Putamen (tissue), 1 donor: ENCODE measurements at places on chromosomes 16 and 17.

DNA sequence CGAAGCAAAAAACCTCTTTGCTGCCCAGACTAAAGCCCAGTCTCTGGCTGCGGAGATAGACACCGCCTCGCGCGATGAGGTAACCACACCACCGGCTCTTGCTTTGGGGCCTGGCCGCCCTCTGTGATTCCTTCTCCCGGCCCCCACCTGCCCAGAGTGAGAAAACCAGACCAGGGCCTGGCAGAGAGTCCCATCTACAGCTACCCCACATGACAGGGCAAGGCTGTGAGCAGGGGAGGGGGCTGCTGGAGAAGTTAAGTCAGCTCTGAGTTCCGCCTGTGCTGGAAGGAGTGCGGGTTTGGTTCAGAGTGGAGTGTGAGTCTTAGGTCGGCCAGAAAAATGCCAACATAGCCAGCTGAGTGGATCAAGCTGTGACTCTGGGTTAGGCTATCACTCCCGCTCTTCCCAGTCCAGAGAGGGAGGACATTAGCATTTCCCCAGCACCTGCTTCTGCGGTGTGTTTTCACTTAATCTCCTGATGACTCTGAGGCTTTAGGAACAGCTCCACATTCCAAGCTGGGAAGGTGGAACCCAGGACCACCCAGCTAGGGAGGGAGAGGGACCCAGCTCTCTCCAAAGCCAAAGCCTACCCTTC is 139.0 kb downstream of the RAB11FIP4 start:
- no peak for DNase-seq

DNA sequence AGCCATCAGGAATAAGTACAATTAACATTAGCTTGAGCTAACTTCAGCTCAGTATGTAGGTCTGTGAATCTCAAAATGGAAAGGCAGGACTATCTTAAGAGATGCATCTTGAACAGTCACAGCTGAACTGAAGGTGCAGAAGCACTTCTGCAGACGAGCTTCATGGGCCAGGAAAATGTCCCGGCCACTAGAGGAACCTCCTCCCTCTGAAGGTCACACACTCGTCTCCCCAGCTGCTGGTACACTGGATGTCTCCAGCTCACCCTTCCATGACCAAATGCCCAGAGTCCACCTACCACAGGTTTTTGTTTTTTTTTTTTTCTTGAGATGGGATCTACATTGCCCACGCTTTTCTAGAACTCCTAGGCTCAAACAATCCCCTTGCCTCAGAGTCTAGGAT is 33.2 kb downstream of the WDR59 start:
- DNase-seq = no peak

GRCh38 chr17:1013729-1014090 is 16.8 kb downstream of the TIMM22 start:
- DNase-seq = no peak

- no peak for DNase-seq
Observed at GRCh38 chr16:20740007-20740883, 1.4 kb downstream of the THUMPD1 start.

DNA sequence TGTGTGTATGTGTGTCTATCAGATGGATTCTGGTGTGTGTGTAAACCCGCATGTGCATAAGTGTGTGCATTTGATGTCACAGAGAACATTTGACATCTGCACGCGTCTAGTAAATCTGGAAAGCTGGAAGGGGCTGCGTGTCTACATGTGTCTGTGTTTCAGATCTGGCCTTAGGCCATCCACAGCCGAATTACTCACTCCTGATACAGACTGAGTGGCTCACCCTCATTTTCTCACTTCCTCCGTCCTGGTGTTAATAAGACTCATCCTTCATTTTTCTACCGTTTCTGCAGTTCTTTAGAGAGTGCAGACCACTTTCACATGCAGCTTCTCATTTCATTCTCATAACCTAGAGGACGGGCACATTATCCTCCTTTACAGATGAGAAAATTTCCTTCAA is 491.6 kb downstream of the CDH13 start:
- no peak for DNase-seq

DNA sequence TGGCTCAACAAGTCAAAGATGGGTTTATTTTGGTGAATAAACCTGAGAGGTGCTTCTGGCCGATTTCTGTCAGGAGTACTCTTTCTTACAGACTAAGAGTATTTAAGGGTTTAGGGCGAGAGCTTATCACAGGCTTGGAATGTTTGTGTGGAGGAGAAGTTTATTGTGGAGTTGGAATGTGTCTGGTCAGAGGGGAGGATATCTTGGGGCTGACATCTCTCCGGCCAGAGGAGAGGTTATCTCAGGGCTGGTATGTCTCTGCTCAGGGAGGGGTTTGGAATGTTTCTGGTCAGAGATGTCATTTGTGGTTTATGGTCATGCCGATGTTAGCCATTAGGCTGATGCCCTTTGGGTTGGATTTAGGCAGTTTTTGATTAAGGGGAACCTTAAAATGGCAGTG is 236.4 kb upstream of the EEF2KMT start:
- DNase-seq = no peak

- peak; percentile 29 for DNase-seq
Observed at GRCh38 chr17:732067-732901, at the start of gene TLCD3A. Gene TLCD3A (plus strand): TSS chr17:732596. CDS start chr17:732648, 52 bp downstream.

DNA sequence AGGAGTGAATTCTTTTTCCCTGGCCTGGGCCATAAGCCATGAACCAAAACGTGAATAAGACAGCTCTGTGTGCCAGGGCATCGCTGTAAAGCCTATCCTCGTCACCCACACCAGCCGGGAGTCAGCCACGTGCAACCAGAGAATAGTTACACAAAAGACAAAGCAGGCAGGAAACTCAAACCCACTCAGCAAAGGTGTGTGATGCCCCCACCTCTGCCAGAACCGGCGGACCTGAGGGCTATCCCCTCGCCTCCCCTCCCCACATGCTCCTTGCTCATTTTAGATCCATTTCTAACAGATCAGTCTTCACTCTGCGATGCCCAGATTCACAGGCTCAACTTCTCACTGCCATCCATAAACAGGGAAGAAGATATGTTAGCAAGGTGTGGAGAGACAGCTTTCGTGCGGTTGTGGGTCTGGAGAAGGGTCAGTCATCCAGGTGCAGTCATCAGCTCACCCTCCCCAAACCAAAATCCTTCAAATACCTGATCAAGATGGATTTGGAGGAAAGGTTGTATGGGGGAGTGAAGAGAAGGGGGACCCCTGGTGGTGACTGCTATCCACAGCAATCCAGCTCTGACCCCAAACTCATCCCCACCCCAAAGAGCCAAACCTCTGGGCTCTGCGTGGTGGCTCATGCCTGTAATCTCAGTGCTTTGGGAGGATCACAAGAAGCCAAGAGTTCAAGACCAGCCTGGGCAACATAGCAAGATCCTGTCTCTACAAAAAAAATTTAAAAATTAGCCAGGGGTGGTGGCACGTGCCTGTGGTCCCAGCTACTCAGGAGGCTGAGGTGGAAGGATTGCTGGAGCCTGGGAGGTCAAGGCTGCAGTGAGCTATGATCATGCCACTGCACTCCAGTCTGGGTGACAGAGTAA is 219.2 kb downstream of the C16orf78 start:
- no peak for DNase-seq

DNA sequence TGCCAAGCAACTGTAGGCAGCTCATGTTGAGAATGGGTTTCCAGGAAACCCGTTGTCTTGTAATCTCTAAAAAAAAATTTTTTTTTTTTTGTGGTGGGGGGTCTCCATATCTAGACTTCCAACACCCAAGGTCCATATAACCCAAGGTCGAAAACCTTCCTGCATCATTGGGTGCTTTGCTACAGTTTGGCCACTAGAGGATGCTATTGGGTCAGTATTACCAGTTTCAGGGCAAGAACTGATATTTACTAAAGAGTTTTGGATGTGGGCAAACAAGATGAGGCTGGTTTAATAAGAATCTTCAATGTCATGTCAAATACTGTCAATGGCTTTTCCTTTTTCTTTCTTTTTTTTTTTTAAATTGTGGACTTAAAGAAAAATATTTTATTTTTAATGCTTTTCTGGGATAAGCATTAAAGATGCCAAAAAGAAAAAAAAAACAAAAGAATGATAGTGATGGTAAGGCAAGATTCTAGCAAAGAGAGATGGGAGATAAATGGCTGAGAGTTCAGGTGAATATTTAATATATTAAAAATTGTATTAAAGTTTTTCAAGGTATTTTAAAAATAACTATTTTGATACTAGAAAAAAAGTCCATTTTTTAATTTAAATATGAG is 62.2 kb downstream of the DHRS7C start:
- peak; percentile 11 for DNase-seq

- peak; percentile 12 for DNase-seq
Observed at GRCh38 chr17:5464717-5465507, 3.9 kb downstream of the DHX33 start.

DNA sequence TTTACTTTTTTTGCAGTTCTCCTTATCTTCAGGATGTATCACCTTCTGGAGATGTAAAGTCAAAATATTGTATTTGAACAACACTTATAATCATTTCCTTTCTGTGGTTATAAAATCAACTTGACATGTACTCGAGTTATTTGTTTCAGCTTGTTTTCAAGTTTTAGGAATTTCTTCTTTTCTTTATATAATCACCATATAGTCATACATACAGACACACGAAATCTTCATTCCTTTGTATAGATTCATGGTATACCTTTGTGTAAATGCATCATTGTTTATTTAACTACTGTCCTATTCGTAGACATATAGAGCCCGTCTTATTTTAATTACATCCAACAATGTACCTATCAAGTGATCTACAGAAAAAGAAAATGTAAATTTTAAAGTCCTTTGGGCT is 40.1 kb downstream of the CMC2 start:
- no peak for DNase-seq

DNA sequence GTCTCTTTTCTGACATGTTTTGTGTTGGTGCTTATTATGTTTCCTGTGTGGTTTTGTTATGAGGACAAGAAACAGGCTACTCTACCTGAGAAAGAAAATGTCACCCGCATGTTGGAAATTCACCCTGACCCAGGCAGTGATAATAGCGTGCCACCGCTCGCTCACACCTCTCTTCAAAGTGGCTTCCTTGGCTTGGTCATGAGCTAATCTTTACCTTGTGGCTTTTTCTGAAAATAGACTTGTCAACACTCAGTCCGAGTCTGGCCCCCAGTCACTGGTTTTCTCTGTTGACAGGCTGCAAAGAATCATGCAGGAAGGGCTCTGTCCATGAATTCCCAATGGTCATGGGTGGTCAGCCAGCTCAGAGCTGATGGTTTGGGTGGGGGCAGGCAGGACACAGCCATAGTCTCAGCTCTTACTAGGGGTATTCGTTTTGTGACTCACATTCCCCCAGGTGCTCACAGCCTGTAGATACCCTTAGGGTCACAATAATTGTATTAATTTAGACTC is 121.3 kb upstream of the CACNG5 start:
- DNase-seq = no peak

DNA sequence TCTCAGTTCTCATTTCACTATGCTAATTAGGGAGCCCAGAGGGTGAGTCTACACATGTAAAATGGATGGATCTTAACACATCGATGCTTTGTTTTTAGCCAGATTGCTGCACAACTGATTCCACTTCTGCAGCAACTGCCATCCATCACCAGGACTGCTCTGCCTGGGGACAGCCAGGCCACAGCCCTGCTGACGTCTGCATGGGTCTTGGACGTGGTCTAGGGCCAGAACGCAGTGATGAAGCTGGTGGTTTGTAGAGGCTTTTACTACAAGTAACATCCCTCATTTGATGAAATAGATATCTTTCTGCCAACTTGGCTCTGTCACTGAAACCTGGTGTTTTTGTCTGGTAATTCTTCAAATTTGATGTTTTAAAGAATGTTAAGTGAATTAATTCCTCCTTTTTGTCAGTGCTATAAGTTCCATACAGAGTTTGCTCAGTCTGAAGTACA is 50.6 kb downstream of the MARCHF10 start:
- no peak for DNase-seq

DNA sequence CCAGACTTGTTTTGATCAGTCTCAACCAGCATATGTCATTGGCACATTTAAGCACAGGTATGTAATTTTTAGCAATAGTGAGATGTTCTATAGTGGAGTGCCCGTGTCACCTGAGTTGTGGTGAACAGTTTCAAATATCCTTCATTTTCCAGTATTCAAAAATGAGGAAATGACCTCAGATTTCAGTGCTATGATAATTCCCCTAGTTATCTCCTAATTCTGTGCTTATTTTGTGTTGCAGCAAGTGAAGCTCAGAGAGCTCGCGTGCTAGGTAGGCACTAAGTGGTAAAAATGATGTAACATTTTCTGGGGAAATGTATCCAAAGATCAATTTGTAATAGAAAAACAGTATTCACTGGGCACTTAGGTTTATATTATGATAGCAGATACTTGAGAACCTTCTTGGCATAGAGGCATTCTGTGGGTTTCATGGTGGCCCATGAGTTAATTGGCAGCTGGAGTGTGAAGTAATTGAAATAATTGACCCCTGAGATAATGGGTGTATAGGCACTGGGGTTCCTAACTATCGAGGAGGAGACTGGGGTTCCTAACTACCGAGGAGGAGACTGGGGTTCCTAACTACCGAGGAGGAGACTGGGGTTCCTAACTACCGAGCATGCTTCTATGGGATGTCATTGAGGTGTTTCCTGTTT is 159.1 kb downstream of the PRKCA start:
- DNase-seq = no peak

DNA sequence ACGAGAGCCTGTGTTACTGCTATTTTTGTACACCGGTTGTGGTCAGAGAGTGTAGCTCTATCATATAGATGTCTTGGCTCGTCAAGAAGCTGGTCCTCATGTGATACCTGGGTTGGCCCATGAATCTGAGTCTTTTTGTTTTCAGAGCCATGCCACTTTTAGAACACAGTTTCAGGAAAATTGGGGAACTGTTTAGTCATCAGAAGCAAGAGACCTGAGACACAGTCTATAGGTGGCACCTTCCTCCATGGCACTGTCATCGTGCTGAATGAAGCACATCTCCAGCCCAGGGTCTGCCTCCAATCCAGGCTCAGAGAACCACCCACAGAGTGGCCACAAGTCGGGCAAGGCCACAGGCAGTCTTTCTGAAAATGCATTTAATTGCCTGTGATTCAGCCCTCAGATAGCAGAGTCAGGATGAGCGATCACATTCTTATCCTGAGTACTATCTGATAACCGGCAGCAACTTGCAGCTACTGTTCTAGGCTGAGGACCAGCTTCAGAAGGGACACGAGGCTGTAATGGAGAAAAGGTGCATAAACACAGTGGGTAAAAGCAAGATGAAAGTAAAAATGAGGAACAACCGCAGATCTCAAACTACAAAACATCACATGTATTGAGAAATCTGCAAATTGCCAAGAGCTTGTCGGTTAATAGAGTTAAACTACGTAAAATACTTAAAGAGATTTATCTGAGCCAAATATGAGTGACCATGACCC is 14.2 kb upstream of the HAPSTR1 start:
- no peak for DNase-seq

DNA sequence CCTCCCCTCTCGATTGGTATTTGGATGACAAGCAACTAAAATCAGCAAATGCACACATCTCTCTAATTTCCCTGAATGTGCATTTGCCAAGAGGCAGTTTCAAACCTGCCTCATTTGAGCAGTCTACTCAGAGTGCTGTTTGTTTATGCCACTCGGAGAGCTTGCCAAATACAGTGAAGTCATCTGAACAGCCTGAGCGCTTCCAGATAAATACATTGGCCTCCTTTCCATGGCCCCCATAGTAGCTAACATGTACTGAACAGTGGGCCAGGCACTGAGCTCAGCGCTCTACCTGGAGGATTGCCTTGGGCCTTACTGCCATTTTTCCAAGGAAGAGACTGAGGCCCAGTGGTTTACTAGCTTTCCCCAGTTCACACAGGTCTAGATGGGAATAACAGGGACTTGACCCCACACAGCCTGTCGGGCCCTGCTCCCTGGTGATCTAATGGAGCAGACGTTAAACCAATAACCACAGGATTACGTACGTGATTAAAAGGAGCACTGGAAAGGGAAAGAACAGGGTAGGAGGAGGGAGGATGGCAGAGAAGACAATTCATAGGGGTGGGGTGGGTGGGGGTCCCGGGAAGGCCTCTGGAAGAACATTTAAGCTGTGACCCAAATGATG is 18.7 kb upstream of the ANKRD40CL start:
- peak; percentile 30 for DNase-seq
